ENCODE measurements at places on chromosomes 16 and 17.

DNA sequence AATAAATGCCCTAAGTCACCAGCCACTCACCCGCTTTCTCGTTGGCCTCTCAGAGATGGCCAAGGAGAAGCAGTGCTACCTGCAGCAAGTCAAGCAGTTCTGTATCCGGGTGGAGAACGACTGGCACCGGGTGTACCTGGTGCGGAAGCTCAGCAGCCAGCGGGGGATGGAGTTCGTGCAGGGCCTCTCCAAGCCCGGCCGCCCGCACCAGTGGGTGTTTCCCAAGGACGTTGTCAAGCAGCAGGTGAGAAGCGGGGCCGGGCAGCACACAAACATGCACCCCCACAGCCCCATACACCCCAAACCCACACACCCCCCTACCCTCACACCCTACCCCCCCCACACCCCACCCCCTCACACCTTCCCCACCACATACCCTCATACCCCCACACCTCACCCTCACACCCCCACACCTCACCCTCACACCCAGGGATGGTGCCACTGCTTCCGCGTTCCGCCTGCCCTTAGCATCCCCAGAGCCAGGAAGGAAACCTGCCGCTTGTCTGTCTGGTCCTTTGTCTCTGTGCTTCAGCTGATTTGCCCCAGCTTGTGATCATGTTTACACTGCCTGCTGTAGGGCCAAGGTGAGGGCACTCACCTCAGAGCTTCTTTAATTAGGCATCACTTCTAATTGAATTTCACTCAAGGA lies 41.9 kb upstream of the ENDOV start:
- DNase-seq: no peak

GRCh38 chr17:40076591-40076990 lies 13.8 kb downstream of the THRA start:
- no peak for DNase-seq

- peak; percentile 63 for DNase-seq
Observed at GRCh38 chr17:64448665-64449512, at the start of gene MILR1. Gene MILR1 (plus strand): TSS chr17:64449115. CDS start chr17:64449169, 54 bp downstream.

- no peak for DNase-seq
Observed at GRCh38 chr17:17352836-17353624, 49.9 kb downstream of the NT5M start.

GRCh38 chr16:83768986-83769385 lies 38.8 kb upstream of the HSBP1 start:
- DNase-seq: no peak

- peak; percentile 43 for DNase-seq
Observed at GRCh38 chr17:18185391-18185790, 1.8 kb downstream of the ALKBH5 start.

- no peak for DNase-seq
Observed at GRCh38 chr16:30357715-30358576, 2.8 kb upstream of the CD2BP2 start.

GRCh38 chr17:51805765-51806164 lies 352.7 kb downstream of the CA10 start:
- DNase-seq: no peak

DNA sequence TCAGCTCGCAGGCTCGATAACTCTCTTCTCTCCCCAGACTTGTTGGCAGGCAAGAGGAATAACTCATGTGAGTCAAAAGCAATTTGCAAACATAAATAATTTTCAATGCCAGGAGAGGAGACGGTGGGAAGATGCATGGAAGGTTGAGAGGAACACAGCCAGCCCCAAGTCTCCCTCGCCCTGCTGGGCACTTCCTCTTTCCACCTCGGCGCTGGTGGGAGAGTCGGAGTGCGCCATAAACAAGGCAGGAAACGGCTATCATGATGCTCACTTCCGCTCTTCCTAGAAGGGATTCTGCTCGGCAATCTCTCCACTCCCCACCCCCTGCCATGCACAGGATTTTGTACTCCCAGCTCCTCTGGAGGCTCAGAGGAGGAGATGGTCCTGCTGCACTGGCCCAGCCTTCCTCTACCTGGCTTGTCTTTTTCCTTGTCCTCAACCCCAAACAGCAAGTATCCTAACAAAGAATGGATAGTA lies 13.0 kb downstream of the CBX4 start:
- DNase-seq: no peak

GRCh38 chr16:86895606-86896005 lies 317.3 kb downstream of the FOXL1 start:
- no peak for DNase-seq

DNA sequence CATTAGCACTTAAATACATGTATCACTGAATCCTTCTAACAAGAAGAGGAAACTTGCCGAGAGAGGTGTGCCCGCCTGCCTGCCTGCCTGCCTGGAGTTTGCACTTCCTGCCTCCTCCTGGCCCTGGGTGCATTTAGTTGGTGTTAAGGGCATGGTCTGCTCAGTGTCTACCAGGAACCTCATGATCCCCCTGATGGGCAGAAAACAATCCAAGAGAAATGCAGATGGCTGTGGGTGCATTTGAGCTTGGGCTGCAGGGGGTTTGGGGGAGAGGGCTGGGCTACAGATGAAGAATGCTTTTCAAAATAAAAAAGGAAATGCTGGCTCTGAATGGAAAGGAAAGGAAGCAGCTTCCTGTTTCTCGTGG lies 10.1 kb downstream of the KSR1 start:
- no peak for DNase-seq

DNA sequence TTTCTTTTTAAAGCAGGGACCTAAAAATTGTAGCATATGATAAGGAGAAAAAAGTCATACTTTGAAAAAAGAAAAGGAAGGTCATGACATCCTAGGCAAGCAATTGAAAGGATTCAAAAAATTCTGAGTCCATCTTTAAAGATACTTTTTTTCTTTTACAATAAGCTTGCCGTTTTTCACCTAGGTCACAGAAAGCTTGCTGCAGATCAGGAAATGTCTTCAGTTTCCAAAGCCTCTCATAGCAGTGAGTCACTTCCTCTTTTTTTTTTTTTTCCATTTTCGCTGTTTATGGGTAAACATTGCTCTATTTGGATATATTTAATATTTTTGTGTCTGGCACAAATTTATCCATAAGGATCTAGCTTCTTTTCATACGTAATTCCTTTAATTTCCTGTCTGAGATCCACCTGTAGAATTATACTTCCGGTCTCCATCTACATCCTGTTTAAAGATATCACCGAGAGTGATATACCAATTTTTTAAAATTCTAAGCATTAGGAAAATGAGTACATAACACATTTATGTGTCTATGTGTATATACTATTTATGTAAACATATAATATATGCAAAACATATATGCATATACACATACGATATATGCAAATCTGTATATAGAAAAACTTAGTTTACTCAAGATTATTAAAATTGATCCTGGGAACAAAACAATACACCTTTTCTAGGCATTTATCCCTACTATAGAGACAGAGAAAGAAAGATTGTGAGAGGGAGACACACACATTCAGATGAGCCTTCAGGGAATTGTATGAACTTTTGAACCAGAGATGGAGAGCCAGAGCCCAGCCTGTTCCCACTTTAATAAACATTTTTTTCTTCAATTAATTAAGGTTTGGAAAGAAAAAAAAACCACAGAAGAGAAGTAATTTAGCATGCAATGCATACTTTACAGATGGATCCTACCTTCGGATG lies 134.4 kb downstream of the SKAP1 start:
- DNase-seq: peak; percentile 5

- no peak for DNase-seq
Observed at GRCh38 chr17:34452769-34453168, 89.7 kb upstream of the CCL1 start.

GRCh38 chr17:12898110-12898509 lies 108.8 kb downstream of the ARHGAP44 start:
- no peak for DNase-seq

DNA sequence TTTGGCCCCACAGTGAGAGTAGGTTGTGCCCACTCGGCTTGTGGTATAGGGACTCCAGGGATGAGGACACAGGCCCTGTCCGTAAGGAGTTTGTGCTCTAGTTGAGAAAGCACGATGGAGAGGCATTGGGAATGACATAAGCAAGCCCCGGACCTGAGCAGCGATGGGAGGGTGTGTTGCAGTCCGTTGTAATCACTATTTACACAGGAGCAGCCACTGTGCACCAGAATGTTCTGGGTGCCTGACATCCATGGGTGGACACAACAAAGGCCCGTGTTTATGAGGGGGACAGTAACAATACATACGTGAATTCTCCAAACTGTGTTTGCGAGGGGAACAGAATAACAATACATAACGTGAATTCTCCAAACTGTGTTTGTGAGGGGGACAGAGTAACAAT lies 86.8 kb downstream of the NPIPB11 start:
- no peak for DNase-seq

DNA sequence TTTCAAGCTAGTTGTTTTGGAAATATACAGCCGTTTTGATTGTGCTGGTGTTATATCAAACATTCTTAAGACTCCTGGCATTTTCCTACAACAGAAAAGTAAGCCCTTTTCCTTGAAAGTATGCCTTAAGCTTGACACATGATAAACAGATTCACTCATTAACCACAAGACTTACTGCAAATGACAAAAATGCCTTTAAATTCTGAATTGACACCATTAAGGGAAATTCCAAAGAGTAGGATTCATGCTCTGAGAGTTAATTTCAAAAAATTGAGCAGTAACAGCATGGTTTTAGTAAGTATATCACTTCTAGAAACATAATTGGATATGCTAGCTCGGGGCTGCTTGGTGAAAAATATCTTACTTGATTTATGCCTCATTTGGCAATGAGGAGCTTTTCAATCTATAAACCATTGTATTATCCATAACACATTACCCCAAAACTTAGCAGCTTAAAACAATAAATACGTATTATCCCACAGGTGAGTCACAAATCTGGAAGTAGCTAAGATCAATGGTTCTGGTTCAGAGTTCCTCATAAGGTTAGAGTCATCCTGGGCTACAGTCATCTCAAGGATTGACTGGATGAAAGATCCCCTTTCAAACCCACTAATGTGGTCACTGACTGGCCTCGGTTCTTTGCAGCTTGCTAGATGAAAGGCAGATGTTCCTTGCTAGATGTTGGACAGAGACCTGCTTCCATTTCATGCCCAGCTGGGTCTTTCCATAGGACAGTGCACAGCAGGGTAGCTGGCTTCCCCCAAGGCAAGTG lies 8.2 kb upstream of the PHAF1 start:
- no peak for DNase-seq

GRCh38 chr17:42210046-42210445 lies 15.8 kb upstream of the GHDC start:
- no peak for DNase-seq

GRCh38 chr16:64364894-64365293 lies 757.0 kb downstream of the CDH11 start:
- no peak for DNase-seq

DNA sequence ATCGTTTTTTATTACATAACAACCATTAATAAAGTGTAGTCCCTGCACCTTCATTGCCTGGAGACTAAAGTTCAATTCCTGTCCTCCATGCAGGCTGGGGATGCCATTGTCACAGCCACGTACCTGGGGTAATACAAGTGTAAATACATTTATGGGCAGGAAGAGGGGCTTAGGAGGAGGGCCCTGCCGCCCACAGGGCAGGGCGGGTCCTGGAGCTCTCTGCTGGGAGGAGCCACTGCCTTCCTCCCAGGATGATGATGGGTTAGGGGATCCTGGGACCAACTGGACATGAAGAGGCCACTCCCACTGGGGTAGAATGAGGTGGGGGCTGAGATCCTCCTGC lies 44.1 kb upstream of the SLC38A10 start:
- DNase-seq: no peak

DNA sequence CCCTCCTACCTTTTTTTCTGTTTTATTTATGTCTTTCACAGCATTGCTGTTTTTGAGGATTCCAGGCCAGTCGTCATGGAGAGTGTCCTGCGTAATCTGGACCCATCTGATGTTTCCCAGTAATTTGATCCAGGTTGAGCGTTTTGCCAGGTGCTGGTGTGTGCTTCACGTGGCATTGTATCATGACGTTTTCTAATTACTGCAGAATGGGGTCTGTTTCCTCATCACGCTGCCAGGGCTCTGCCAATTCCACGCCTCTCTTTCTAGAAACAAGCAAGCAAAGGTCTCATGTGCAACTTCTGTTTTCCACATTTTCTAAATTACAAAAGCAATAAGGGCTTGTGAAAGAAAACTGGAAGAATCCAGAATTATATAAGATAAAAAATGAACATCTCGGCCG lies 28.3 kb upstream of the BHLHA9 start:
- DNase-seq: no peak

GRCh38 chr17:73411313-73411747 lies 99.5 kb upstream of the CDC42EP4 start:
- no peak for DNase-seq

- no peak for DNase-seq
Observed at GRCh38 chr17:36791942-36792475, 145.3 kb upstream of the LHX1 start.

DNA sequence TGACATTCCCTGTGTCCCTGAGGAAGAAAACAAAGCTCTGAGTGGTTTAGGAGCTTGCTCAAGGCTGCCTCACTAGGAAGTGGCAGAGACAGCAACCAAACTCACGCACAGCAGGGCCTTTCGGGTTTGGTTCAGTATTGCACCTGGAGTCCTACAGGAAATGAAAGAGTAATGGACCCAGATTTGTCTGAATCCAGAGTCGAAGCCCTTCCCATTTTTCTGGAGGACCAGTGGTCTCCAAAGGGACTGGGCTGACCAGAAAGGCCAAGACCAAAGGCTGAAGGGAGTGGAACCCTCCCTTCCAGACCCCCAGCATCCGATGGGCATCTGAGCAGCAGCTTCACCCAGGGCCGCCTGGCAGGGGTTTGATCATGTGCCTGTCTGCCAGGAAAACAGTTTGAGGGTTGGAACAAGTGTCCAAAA lies 85.5 kb upstream of the RPL38 start:
- no peak for DNase-seq

DNA sequence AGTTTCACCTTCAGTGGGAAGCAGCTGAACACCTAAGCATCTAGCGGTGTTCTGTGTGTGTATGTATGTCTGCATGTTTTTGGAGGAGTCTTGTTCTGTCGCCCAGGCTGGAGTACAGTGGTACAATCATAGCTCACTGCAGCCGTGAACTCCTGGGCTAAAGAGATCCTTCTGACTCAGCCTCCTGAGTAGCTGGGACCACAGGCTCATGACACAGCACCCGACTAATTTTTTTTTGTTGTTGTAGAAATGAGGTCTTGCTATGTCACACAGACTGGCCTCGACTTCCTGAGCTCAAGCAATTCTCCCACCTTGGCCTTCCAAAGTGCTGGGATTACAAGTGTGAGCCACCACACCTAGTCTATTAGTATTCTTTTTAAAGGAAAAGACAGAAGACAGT lies 30.2 kb upstream of the FAAP100 start:
- DNase-seq: peak; percentile 48

Measured in RKO (cell line).